ENCODE measurements at places on chromosomes 3 and 15.

DNA sequence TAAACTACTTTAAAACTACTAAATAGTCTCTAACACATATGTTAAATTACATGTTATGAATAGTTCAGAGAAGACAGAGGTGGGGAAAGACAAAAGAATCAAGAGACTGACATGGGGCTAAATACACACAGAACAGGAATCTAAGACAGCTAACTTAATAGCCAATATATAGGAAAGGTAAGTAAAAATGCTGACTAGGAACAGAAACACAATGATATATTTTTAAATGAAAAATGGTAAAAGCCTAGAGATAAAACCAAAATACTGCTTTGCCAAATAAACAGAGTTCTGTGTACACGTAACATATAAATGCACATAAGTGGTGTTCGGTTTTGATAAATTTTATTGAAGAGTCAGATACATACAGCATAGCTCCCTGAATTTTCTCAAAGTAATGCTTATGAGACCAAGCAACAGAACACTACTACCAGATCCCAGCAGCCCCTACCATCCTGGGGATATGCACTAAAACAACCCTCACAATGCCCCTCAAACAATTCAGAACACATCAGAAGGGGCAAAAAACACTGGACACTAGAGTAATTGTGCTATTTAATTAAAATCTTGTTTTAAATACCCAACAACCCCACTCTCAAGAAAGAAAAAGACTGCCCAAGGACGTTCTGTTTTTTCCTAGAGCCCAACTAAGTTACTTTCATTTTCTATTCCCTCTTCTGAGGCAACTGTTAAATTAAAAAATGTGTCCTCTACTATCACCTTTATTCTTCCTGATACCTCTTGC, 121.1 kb downstream of the ADAM10 start:
- DNase-seq = no peak

- no peak for DNase-seq
These were observed 692 bp upstream of the C15orf39 start for GRCh38 chr15:75200765-75201615.

DNA sequence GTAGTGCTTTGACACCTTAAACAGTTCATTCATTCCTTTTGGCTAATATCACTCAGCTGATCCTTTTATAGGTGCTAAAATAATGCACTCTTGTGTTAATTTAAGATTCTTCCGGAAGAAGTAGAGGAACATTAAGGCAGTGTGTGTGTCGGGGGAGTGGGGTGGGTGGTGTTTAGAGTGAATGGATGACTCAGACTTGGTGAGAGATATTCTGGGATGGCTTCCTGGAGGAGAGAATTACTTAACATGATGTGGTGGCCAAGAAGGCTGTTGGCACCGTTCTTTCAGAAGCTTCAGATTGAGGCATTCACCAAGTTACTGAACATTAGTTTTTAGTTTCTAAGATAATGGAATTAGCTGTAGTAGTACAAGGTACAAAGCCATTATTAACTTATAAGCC, 125.6 kb upstream of the ROPN1 start:
- peak; percentile 10 for DNase-seq

DNA sequence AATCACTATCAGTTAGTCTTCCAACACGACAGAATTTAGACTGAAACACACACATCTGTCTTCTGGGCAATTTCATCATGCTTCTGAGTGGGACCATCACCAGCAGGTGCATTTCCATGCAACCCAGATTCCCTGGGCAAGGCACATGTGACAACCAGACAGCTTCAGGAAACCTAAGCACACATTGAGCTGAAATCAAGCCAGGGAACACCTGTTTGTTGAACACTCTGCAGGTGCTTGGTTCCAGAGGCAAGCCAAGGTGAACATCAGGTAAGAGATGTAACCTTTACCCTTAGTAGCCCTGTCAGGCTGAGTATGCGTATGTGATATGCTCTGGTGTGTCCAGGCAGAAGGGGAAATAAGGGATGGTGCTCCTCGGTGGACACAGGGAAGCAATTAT, 3.3 kb upstream of the PSMD2 start:
- DNase-seq = no peak

- DNase-seq = peak; percentile 19
These were observed 35.3 kb downstream of the FSIP1 start for GRCh38 chr15:39747326-39747725.

DNA sequence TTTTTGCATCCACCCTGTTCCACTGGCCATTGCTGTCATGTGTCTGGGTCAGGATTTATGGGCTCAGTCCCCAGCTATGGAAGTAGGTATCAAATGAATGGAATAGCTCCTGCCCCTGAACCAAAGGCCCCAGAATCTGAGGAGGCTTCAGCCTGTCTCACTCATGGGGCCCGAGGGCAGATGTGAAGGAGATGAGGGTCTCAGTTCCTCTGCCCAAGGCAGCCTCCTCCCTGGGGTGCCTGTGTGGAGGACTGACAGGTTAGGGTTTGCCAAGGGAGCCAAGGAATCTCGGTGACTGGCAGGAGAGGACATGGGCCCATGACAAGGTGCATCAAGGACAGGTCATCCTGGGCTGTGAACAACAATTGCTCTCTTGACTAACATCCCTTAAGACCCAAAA, 70.4 kb downstream of the CPN2 start:
- no peak for DNase-seq

Data from pulmonary artery endothelial cell (primary cell).